ENCODE measurements at places on chromosomes 7 and 10. TPM values are rescaled to one million over a fixed set of nuclear protein-coding genes. Genes with fewer than 3 reads are reported as not detected.

The ATOH7 gene
- not detected for total RNA-seq

The LRRC17 gene
- 0.72 TPM for total RNA-seq

The AFAP1L2 gene
- 15.7 TPM for total RNA-seq

The NPC1L1 gene
- not detected for total RNA-seq

The CCL24 gene
- total RNA-seq = not detected

The BTBD16 gene
- not detected for total RNA-seq

The ARHGEF35 gene
- total RNA-seq = 12.5 TPM

The SH2B2 gene
- 7.0 TPM for total RNA-seq

The BAMBI gene
- 8.2 TPM for total RNA-seq

The SPDYE9 gene
- not detected for total RNA-seq

The NPFFR1 gene
- total RNA-seq = not detected

The TRIM4 gene
- total RNA-seq = 40.1 TPM

The HOXA10 gene
- total RNA-seq = 2.2 TPM

The REPIN1 gene
- total RNA-seq = 47.5 TPM

The ADRA2A gene
- not detected for total RNA-seq

The MARVELD1 gene
- total RNA-seq = 12.6 TPM

The FAM180A gene
- total RNA-seq = not detected
